ENCODE measurements at places on chromosomes 5 and 9.

GRCh38 chr5:112895682-112896081 is 26.3 kb downstream of the REEP5 start:
- DNase-seq, result no peak

GRCh38 chr9:87437966-87438365 is 59.7 kb upstream of the DAPK1 start:
- DNase-seq, result no peak

- DNase-seq, result peak; percentile 69
Measured at GRCh38 chr5:76271836-76272235, 131.2 kb upstream of the IQGAP2 start.

GRCh38 chr5:6632324-6632887 is 438 bp downstream of the NSUN2 start:
- DNase-seq, result no peak

DNA sequence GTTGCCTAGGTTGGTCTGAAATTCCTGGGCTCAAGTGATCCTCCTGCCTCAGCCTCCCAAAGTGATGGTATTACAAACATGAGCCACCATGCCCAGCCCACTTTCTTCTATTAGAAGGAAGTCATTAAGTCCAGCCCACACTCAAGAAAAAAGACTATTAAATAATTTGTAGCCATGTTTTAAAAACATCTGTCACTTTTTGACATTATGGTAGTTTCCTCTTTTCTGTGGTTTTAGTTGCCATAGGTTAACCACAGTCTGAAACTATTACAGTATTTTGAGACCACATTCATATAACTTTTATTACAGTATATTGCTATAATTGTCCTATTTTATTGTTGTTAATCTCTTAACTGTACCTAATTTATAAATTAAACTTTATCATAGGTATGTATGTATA is 31.9 kb upstream of the C5orf24 start:
- DNase-seq, result peak; percentile 40

GRCh38 chr5:158565017-158565789 is 534.5 kb downstream of the EBF1 start:
- peak; percentile 11 for DNase-seq

DNA sequence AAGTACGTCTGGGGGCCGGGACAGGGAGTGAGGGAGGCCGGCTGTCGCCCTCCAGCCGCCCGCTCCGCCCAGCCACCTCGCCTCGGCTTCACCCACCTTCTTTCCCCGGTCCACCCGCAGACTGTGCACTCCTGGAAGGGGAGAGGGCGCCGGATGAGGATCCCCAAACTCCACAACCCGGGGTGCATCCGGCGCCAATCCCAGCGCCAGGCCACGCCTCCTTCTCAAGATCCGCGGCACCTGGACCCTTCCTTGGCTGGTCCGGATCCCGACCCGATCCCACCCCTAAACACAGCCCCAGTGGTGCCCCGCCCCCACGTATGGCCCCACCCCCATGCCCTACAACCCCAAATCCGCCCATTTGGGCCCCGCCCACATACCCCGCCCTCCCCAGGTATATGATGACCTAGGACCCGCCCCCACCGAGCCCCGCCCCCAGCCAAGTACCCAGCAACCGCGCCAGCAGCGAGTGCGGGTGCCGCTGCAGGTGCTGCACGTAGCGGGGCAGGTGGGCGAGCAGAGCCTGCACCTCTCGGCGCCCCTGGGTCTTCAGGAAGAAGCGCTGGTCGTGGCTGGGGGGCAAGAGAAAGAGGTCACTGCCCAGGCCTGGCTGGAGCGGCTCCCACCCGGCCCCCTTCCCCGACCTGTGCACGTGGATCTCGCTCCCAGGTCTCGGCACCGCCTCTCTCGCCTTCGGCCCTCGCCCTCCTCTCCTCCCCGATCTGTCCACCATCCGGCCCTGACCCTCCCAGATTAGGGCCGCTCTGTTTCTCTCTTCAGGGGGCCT is 3.2 kb downstream of the PIP5KL1 start:
- no peak for DNase-seq

DNA sequence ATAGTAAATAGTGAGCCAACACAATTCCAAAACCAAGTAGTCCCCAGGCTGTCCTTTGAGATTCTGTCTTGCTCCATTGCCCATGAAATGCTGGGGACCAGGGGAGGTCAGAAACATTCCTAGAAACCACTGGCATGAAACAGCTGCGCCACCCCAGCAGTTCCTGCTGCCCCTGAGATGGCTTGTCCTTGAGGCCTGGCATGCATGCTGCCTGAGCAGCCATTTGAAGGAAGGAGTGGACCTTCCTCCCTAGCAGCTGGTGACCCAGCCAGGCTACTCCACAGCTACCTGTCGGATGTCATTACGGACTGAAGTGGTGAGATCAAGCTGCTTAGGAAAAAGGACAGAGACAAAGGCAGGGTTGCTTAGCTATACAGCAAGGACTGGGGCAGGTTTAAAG is 260.6 kb downstream of the DENND1A start:
- DNase-seq, result no peak

GRCh38 chr5:145906401-145906800 is 30.0 kb upstream of the SH3RF2 start:
- no peak for DNase-seq

- DNase-seq, result no peak
Measured at GRCh38 chr5:81428861-81429260, 34.9 kb upstream of the ACOT12 start.

GRCh38 chr5:21818370-21818720 is 1034.8 kb downstream of the CDH12 start:
- peak; percentile 7 for DNase-seq

GRCh38 chr5:139733010-139733688 is 62.5 kb upstream of the PSD2 start:
- no peak for DNase-seq

DNA sequence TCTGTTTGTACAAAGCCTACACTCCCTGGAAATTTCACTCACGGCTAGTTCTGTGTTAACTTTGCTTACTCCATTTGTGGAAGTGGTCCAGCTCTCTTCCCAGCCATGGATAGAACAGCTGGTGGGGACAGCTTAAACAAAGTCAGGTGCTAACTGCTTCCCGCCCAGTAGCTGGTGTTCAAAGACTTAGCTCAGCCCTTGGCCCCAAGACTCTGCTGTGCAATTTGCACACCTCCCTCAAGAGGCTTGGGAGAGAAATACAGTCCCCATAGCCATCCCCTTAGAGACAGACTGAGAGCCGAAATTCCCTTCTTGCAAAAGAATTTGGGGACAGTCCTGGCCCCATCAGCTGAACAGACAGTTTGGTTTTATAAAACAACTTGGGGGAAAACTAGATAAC is 73.8 kb upstream of the RAI14 start:
- peak; percentile 36 for DNase-seq

DNA sequence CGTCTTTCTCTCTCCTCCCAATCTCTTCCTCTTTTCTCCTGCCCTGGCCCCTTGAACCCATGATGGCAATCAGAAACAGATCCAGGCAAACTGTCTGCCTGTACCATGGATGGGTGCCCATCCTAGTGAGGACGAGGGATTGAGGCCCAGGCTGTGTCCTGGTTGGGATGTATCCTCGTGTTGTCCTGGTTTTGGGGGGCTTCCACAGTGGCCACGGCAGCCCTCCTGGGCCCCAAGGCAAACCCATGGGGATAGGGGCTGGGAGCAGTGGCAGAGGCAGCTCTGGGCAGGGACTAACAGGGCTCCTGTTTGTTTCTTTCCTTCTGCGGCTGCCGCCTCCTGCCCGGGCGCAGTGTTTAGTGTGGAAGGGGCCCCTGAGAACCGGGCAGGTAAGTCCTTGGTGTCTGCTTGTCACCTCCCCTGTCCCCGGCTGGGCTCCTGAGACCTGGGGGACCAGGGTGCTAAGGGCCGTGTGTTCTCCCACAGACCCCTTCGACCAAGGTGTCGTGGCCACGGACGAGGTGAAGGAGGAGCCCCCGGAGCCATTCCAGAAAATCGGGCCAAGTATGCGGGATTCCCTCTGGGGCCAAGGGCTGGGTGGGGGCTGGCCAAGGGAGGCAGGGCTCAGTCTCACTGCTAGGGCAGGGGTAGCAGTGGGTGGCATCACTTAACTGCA is 70.0 kb downstream of the AMBP start:
- DNase-seq, result no peak

DNA sequence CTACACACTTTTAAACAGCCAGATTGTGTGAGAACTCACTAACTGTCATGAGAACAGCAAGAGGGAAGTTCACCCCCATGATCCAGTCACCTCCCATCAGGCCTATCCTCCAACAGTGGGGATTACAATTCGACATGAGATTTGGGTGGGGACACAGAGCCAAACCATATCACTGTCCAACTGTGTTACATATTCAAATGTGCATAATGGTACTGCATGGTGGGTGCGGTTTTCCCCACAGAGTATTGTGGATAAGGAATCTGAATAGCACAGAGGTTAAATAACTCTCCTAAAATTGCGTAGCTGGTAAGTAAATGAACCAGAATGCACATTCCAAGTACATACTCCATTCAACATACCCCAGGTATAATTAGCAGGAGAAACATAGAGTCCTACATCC is 32.1 kb downstream of the CDH6 start:
- DNase-seq, result no peak

DNA sequence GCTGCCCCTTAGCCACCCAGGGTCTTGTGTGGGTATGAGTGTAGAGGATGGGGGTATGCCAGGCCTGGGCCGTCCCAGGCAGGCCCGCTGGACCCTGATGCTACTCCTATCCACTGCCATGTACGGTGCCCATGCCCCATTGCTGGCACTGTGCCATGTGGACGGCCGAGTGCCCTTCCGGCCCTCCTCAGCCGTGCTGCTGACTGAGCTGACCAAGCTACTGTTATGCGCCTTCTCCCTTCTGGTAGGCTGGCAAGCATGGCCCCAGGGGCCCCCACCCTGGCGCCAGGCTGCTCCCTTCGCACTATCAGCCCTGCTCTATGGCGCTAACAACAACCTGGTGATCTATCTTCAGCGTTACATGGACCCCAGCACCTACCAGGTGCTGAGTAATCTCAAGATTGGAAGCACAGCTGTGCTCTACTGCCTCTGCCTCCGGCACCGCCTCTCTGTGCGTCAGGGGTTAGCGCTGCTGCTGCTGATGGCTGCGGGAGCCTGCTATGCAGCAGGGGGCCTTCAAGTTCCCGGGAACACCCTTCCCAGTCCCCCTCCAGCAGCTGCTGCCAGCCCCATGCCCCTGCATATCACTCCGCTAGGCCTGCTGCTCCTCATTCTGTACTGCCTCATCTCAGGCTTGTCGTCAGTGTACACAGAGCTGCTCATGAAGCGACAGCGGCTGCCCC is 2.6 kb downstream of the SLC35A4 start:
- no peak for DNase-seq

DNA sequence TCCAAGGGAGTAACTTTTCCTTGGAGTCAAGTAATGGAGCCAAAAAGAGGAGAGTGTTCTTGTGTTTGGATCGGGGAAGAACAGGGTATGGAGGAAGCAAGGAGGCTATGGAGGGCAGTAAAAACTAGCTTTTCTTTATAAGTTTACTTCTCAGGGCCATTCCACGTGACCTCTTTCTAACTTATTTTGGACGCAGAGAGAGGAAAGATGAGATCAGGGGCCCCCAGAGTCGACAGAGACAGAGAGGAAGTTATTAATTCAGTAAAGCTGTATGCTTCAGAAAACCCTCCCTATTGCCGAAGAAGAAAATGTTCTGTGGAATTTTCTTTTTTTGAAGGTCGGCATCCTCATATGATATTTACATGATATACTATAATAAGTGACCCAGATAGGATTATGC is 233.8 kb upstream of the MPDZ start:
- DNase-seq, result no peak

GRCh38 chr9:2761424-2761823 is 44.1 kb downstream of the KCNV2 start:
- no peak for DNase-seq

DNA sequence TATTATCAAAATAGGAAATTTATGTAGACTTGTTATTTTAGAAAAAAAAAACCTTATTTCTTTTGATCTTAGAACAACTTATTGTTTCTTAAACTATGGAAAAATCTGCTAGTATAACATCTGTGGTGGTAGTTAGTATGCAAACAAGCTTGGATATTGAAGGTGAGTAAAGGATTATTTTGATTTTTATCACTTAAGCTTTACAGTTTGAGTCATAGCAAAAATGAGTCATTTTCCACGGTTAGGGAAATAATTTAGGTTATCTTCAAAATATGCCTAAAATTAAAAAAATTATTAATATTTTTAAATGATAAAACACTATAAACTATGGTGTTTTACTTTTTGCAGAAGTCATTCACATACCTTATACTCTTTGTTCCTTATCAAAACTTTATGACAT is 107.2 kb upstream of the DHFR start:
- DNase-seq, result no peak

DNA sequence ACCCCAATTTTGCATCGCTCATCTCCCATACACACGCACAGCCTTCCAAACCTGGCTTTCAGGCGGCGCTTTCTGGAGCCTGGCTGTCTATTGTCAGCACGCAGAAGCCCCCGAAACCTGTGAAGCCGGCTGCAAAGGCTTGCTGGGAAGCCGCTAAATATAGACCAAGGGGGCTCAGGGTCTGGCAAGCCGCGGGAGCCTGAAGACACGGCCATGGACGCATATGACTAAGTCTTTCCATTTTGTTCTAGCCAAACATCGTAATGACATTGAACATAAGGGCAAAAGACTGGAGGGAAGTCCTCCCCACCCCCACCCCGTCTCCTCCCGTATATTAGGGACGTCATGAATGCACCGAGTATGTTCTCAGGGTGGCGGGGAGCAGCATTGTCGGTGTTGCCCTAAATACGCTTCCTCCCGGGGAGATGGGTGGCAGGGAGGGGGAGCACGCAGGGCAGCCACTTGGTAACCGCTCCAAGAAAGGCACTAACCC is 1.1 kb downstream of the CTNND2 start:
- DNase-seq, result no peak

- DNase-seq, result peak; percentile 80
Measured at GRCh38 chr9:129182625-129183494, 4.8 kb upstream of the IER5L start.

Measured in suppressor macrophage treated with lipopolysaccharide for 1 hour (primary cell).